Activated naive CD8-positive, alpha-beta T cell treated with anti-CD3 and anti-CD28 coated beads, Interleukin-2, amount 50 U/mL, for 24 hours (primary cell): ENCODE measurements at places on chromosomes 3 and 15.
A peak's percentile ranks its signal among the peaks of the same experiment; 100 is the strongest.

DNA sequence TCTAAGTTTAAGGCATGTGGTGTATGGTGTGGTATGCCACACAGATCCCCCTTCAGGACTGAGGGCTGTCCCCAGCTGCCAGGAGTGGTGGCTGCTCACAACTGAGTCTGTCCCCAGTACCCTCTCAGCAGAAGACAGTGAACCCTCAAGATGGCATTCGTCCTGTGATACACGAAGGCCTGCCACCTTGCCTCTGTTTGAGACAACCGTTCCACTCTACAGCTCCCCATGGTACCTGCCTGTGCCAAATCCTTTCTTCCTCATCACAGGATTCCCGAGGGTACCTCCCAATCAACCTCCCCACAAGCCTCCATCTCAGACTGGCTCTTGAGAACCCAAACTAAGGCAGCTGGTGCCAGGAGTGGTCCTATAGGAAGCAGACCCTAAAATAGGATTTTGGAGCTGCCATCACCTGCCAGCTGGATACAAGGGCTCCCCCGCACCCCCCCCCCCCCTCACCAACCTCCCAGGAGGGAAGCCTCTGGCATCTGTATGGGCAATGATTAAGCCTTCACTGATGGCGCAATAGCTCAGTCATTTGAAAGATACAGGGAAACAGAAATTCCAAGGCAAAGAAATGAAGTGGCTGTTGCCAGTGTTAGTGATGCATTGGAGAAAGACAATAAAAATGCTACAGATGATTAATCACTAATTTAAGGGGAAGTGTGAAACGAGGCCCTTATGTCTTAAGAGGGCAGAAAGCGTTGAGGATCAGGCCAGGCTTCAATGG, 230.0 kb upstream of the LYSMD4 start:
- DNase-seq = no peak

GRCh38 chr3:190081389-190081788, 39.3 kb downstream of the P3H2 start:
- DNase-seq = no peak

- no peak for DNase-seq
Measured at GRCh38 chr15:68644083-68644904, 65.5 kb downstream of the CORO2B start.

GRCh38 chr3:136678981-136679380, 73.2 kb downstream of the STAG1 start:
- DNase-seq = no peak

GRCh38 chr3:174821477-174821876, 37.7 kb upstream of the NAALADL2 start:
- no peak for DNase-seq

DNA sequence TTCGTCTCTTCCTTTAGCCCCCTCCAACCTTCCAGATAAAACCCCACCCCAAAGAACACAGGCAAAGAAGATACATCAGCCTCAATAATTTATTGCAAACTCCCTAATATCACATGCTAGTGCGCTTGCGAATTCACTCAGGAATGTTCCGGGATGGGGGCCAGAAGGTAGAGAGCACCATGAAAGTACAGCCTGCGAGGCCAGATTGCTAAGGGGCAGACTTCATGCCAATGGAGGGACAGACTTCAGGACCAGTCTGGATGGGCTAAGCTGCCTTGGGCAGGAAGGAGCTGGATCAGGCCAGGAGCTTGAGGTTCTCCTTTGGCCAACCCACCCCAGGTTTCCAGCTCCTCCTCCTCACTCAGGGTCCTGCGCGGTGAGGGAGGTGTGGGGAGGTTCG, 13.4 kb downstream of the CIDEC start:
- no peak for DNase-seq

DNA sequence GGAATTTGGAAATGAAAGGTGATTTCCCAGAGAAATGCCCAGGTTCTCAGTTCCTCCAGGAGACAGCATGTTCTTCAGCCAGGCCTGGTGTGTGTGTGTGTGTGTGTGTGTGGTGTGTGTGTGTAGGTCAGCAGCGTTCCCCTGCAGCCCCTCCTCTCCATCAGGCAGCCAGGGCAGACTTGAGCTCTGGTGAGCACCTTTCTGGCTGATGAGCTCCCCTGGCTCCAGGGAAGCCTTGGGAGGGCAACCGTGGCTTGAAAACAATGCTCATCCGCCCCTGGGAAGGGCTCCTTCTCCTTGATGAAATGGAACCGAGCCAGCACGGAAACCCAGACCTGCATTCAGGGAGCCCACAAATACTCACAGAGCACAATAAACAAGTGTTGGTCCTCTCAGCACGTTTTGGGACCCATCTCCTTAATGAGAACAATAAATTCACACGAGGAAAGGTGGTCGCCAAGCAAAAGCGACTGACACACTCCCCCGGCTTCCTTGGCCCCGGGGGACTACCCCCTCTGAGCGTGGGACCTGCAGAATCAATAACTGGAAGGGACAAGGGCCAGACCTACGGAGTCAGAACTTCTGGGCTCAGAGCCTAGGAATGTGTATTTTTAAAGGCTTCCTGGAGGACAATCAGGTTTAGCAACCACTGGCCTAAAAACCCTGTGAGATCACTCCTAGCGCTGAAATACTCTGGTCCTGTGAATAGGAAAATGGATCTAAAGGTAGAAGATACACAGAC, 38.6 kb upstream of the HES1 start:
- no peak for DNase-seq

DNA sequence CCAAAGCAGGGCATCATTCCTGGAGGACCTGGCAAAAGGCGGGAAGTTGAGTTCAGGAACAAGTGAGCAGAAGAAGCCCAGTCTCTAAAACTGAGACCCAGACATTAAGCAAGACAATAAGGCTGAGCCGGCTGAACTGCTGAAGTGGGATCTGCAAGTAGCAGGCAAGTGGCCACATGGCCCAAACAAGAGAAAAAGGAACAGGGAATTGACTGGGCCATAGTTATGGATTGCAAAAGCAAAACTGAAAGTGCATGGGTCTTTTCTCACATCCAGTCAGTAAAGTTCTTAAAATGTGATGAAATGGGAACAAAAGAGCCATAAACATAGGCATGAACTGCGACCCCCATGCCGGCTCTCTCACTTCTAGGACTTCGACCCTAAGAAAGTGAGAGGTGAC, 101.2 kb downstream of the SCN11A start:
- no peak for DNase-seq

- DNase-seq = peak; percentile 59
Measured at GRCh38 chr3:15858547-15859506, 61.0 kb upstream of the ANKRD28 start.

GRCh38 chr3:98799479-98799878, 36.3 kb downstream of the ST3GAL6 start:
- no peak for DNase-seq

DNA sequence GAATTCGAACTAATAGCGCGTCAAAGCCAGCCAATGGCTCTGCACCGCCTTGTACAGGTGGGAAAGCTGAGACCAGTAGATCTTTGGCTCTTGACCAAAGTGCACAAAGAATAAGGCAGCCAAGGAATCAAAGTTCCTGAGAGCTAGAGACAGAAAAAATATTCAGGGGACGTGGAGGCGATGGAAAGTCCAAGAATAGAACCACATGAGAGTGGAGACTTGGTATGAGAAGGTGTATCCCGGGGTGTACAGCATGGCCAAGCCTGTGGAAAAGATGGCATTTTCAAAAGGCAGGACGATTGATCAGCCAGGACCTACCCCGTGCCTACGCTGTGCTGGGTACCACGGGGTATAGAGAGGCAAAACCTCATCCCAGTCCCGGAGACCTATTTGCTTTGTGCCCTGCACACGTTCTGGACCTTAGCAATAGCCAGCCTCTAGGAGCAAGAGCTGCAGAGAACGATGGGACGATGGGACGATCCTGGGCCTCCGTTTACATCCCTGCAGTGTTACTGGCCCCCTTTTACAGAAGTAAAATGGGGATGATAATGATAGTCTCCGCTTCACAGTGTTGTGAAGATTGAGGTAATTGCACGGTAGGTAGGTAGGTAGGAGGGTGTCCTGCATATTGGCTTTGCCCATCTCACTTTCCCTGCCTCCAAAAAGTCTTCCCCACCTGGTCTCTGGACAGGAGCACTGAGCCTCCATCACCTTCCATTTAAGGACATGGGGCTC, 583 bp upstream of the RBSN start:
- DNase-seq = no peak

- no peak for DNase-seq
Measured at GRCh38 chr15:67025719-67026609, 39.4 kb upstream of the SMAD3 start.

GRCh38 chr3:53744351-53744750, 101.9 kb downstream of the CHDH start:
- no peak for DNase-seq

DNA sequence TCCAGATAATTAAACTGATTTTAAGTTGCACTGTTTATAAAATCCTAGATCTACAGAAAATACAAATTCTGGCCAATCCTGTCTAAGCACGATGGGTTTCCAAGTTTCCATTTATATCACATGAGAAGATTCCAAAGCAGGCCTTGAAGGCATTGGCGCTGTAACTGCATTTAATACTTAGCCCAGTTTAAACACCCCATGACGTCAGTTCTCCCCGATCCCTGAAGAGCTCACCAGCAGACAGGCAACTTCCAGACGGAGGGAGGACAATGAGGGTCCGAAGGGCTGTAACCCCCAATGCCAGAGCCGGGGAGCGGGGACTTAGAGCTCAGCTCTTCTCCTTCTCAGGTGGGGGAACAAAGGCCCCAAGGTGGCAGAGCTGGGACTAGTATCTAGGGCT, 117.3 kb downstream of the XXYLT1 start:
- DNase-seq = no peak

GRCh38 chr3:46303240-46303639, 50.7 kb upstream of the CCR2 start:
- DNase-seq = no peak

DNA sequence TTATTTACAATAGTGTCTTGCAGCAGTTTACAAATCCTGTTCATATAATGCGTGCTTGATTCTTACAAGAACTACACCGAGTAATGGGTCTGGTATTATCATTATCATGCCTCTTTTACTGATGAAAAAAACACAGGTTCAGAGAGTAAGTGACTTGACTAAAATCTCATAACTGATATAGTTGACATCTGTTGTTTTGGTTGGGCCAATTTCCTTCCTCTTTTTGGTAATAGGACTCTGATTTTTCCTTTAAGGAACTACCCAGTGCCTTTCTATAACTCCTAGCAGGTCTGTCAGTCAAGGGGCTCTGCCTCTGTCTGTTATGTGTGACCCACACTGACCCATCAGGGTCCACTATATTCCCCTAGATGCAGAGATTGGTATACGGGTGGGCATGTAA, 14.6 kb upstream of the BLOC1S6 start:
- no peak for DNase-seq

DNA sequence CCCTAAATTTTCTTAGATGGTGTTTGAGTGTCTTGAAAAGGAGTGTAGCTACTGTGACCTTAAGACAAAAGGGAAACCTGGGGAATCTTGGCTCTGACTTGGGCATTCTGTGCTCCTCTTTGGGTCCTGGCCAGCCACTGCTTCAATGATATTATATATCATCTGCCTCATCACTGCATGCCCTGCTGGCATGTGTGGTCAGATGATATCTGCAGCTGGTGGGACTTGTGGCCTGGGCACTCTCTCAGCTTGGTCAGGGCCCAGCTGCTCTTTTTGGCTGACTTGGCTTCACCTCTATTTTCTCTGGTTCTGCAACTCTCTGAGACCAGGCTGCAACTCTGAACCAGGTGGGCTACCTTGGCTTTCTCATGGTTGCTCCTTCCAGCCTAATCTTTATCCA, 446.1 kb upstream of the RARB start:
- DNase-seq = no peak

DNA sequence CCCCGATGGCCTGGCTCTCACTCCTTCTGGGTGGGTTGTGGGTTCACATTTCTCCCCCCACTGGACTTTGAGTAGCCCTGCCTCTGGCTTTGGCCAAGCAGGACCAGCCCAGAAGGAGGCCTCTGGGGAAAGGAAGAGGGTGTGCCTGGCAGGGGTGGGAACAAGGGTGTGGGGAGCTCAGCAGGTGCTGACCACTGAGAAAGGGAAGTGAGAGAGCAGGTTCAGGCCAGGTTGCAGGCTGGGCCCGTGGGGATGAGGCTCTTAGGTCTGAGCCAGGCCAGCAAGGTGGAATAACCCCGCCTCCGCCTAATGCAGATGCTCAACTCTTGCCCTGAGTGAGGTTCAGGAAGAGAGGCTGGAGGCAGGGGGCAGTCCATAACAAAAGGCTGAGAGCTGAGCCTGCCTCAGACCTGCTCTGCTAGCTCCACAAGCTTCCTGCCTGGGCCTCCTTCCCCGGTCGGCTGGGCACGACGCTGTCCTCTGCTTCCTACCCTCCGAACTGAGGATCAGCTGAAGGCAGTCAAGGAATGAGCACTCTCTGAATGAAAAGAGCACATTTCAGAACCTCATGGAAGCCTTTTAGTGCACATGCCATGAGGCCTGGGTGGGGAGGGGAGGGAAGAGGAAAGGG, 82.7 kb downstream of the TLE3 start:
- no peak for DNase-seq

DNA sequence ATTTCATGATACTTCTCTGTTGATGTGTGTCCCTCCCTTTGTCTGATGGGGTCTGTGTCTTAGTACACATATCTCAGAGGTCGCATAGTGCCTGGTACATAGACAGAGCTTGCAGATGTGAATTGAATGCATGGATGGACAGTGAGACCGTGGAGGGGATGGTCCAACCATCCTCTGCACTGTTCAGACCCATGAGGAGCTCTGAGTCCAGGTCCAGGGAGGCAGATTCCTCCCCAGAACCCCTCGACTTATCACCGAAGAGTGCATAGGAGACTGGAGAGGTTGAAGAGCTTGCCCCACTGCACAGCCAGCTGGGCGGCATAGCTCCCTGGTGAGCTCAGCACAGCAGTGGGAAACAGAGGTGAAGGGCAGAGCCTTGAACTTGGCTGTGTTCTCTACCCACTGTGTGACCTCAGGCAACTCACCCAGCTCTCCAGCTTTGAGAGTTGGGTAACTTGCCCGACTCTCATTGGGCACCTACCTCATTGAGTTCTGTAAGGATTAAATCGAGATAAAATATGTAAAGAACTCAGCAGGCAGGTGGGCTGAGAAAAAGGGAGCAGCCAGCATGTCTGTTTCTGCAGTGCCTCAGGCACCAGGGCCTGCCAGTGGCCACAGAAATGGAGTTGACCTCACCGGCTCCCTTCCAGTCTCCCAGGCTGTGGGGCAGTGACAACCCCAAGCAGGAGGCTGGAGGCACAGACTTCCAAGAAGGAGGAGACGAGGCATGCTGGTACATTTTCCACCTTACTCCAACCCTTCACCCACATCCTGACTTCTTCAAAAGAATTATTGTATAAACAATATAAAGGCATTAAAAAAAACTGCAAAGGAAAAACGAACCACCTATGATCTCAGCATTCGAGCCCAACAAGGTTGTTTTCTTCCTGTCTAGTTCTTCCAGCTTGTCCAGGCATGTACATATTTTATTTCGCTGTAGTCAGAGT, 54.1 kb upstream of the TFRC start:
- DNase-seq = no peak

GRCh38 chr3:14730703-14731382, 55.9 kb downstream of the C3orf20 start:
- DNase-seq = no peak

- no peak for DNase-seq
Measured at GRCh38 chr3:76930712-76931111, 109.2 kb upstream of the ROBO2 start.

- no peak for DNase-seq
Measured at GRCh38 chr3:126067959-126068358, 16.0 kb downstream of the SLC41A3 start.
